ENCODE measurements at places on chromosomes 12 and 14.

DNA sequence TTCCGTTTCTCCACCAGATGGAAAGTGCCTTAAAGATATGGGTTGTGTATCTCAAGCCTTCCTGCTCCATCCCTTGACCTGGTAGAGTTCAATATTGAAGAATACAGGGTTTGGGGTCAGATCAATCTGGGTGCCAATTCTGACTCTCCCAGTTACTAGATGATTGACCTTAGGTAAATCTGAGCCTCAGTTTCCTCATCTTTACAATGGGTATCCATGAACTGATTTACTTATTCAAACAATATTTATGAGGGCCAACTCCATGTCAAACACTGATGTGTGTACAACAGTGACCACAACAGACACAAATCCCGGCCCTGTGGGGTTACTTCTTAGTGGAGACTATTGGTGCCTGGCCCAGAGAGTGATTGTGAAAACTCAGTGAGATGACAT lies 7.5 kb upstream of the FAIM2 start:
- DNase-seq = no peak

GRCh38 chr12:71589478-71589881 lies 74.2 kb downstream of the ZFC3H1 start:
- no peak for DNase-seq

DNA sequence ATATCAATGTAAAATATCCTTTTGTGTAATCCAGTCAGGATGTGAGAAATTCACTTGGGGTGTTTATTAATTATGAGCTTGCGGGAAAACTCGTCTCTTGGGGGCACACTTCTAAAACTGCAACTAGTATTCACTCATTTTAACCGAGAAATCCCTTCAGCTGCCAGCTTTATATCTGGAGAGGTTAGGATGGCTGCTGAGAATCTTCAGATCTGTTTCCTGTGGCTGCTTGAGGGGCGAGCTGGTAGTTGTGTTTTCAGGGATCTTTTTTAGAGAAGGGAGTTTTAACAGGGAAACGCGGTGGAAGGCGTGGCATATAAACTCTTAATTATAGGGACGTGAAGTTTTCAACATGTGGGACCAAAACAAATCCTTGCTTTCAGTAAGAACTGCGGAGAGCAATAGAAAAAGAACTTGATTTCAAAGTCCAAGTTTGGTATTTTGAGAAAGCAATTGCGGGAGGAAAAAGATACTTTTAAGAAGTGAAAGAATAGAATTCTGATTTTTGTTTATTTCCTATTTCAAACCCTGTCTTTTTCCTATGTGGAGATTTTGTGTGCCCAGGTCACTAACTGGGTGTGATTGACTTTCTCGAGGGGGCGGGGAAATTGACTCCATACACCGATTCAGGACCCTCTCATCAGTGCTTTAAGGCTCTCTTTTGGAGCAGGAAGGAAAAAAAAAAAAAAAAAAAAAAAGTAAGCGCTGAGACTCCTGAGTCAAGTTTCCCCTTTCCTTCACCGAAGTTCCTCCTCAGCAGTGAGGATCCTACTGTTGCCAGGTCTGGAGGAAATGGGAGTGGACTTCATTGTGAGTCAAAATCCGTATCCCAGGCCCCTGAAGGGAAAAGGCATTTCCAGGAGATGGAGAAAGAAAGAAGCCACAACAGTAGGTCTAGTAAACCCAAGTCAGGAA lies 1.1 kb downstream of the PPFIBP1 start:
- no peak for DNase-seq

DNA sequence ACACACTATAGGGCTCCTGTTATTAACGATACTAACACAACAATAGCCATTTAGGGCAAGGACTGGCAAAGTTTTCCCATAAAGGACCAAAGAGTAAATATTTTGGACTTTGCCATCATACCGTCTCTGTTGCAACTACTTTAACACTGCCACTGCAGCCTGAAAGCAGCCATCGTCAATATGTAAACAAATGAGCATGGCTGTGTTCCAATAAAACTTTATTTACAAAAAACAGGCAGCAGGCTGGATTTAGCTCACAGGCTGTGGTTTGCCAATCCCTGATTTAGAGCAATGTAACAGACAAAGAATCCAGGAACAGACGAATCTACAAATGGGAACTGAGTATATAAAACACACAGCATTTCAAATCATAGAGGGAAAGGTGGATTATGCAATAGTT lies 84.1 kb downstream of the FRMD6 start:
- DNase-seq = no peak

GRCh38 chr14:32656601-32657000 lies 282.1 kb upstream of the NPAS3 start:
- DNase-seq = no peak

- DNase-seq = no peak
These were observed 8.0 kb downstream of the OAS2 start for GRCh38 chr12:112986291-112986800.

DNA sequence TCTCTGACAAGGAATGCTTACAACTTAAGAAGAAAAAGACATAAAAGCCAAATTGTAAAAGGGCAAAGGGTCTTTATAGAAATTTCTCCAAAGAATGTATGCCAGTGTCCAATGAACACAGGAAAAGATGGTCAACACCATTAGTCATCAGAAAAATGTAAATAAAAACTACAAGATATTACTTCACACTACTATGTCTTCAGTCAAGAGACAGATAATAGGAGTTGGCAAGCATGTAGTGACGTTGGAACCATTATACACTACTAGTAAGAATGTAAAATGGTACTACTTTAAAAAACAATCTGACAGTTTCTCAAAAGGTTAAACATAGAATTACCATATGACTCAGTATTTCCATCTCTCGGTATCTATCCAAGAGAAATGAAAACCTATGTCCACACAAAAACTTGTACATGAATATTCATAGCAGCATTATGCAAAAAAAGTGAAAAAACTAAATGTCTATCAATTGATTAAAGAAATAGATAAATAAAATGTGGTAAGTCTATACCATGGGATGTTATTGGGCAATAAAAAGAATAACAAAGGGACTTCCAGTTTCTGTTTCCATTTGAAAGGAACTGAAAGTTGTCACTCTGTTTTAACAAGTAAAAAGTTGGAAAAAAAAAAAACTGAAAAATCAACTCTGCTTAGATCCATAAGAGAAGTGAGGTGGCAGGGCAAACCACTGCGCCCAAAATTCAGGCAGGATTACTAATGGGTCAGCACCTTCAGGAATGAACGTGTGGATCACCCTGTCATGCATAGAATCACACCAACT lies 69.8 kb downstream of the ALG10B start:
- DNase-seq = no peak
